ENCODE measurements at places on chromosomes 2 and 18.

DNA sequence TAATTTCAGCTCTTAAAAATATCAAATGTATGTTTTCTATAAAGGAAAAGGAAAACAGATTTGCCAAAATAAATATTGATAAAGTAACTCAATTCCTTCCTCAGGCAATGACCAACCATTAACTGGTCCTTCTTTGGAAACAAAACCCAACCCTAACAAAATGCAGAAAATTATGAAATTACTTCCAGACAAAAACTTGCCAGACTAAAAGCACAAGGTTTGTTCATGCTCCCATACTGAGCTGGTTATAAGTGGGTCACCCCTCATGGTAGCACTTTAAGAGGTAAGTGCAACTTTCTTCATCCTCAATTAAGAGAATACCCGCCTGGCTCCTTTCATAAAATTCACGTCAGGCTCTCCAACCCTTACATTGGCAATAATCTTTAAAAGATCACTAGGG lies 31.1 kb upstream of the TTC32 start:
- no peak for DNase-seq

DNA sequence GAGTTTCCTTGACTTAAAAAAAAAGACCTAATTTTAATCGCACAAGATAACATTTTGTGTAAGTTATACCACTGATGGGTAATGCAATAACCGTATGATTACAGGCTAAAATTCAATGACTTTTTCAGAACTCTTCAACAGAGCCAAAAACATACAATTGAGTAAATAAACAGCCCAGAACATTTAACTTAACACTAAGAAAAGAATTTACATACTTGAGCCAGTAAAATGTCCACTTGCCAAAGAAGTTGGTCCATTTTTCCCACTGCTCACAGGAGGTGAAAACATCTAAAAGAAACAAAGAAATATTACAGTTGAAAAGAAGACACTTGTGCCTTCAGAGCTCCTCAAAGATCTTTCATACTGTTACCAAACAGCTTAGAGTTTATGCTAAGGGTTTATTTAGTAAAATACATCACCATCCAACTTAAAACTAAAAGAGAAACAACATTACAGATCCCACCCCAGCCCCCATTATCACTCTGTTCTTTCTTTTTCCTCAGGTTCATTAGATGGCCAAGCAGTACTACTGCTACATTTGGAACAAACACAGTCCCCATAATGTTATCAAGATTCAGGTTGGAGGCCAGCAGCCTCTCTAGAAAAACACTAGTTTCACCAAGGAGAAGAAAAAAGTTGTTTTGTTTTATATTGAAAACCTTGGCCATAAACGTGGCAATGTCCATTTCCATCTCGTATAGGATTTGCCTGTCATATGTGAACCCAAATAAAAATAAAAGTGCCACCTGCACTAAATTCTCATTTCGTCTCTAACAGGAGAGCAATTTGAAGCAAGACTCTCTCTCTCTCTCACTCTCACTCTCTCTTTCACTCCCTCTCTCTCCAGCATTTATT lies 2.7 kb downstream of the TCF4 start:
- no peak for DNase-seq

DNA sequence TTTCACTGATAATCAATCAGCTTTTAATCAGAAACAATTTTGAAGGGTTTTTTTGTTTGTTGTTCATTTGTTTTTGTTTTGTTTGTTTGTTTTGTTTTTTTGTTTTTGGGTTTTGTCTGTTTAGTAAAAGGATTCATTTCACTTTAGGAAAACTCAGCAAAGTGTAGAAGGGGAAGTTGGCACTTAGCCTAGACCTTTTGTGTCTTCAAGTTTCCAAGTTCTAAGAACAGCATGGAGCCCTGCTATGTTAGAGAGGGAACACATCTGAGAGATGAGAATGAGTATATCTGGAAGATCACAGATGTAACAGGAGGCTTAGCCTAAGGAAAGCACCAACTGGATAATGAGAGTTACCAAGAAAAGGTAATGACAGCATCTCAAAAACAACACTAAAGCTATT lies 501.5 kb downstream of the ERBB4 start:
- DNase-seq, result no peak

- DNase-seq, result no peak
These were observed 72.1 kb upstream of the MYL1 start for GRCh38 chr2:210387074-210387473.

- DNase-seq, result no peak
These were observed 53.0 kb downstream of the CDCA7 start for GRCh38 chr2:173407646-173408045.

GRCh38 chr2:110677080-110677479 lies 783 bp downstream of the BUB1 start:
- no peak for DNase-seq

GRCh38 chr2:15753233-15753798 lies 161.6 kb downstream of the DDX1 start:
- DNase-seq, result no peak

- DNase-seq, result no peak
These were observed 51.0 kb downstream of the ACOXL start for GRCh38 chr2:110783196-110783873.

DNA sequence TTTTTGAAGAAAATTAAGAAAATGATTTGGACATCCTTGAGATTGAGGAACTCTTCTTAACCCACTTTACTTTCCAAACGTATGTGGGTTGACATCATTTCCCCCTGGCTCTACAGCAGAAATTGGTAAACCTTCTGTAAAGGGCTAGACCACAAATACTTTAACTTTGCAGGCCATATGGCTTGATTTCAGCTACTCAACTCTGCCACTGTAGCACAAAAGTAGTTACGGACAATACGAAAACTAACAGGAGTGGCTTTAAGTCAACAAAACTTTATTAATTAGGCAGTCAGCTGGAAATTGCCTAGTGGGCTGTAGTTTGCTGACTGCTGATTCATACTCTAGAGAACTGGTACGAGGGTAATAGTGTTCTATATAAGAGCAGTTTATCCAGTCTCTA lies 83.2 kb upstream of the DTNB start:
- no peak for DNase-seq

- DNase-seq, result no peak
These were observed 147.7 kb downstream of the NETO1 start for GRCh38 chr18:72720116-72720515.

DNA sequence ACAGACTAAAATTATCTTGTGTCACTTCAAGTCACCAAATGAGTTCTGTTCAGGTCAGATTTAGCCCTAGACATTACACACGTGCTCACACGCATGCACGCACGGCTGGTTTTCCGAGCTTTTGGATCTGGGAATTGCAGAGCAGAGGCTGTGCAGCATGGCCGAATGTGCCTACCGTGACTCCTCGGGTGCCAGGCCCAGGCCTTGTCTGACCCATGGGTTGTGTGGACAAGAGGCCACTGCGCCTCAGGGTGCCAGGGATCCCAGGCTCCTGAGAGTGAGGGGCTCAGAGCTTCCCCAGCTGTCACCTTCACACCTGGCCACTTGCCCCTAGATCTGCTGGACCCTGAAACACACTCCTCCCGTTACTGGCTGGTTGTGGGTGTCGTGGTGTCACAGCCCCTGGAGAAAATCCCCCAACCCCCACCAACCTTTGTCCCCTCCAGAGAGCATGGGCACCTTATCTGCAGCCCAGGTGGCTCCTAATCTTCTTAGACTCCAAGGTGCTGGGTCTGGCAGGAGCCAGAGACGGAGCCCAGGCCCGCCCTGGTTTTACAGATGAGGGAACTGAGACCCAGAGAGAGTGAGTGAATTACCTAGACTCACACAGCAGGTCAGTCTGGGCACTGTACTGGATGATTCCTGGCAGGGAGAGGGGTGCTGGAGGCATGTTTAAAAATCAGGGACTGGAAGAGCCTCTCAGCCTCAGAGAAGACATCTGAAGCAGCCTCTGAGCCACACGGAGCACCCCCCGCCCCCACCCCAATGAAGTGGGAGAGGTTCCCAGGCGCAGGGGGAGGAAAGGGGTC lies 56.8 kb downstream of the ATOH8 start:
- no peak for DNase-seq

DNA sequence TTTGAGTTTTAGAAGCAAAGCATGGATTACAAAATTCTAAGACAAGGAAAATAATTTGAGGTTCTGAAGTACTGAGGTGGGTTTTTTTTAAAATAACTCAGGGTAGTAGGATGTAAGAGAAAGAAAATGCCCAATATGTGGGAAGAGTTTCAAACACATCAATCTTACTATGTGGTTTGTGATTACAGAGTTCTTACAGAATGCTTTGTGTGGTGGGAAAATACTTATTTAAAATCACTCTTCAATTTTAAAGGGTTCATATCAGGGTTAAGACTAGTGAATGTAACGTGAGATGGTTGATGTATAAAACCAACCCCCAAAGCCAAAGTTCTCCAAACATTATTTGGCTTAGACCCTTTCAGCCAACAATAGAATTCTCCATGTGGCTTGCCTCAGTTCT lies 173.5 kb downstream of the UBE2E3 start:
- no peak for DNase-seq

DNA sequence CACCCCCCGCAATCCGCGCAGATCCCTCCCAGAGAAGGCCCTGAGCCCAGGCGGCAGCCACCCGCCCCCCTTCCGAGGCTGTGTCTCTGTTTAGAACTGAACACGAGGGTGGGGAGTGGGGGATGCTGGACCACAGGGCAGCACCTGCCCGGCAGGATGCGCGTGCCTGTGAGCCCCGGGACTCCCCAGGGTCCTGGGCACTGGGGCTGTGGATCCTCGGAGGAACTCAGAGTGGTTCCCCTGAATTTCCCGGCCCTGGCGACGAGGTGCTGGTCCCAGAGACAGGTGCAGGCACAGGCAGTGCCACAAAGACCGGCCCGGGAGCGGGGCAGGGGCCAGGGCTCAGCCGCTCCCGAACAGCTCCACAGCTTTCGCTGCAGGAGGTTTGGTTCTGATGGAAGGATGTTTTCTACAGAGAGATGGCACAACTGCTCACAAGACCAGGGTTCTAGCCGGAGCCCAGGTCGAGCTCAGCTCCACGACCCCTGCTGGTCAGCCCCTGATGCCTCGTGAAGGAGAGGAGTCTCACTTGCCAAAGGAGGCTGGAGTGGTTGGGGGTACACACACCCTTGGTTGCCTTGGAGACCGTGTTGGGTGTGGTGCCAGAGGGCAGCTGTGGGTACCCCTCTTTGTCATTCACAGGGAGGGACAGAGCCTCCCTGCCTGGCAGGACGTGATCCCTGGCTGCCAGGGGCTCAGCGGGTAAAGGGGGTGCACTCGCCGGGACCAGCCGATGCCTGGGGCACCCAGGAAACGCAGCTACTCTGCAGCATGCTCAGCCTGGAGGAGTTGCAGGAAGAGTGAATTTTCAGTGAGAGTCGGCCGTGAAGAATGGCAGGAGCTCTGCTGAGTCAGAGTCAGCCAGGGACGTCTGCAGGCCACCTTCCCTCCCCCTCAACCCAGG lies 4.4 kb upstream of the NEU4 start:
- no peak for DNase-seq

DNA sequence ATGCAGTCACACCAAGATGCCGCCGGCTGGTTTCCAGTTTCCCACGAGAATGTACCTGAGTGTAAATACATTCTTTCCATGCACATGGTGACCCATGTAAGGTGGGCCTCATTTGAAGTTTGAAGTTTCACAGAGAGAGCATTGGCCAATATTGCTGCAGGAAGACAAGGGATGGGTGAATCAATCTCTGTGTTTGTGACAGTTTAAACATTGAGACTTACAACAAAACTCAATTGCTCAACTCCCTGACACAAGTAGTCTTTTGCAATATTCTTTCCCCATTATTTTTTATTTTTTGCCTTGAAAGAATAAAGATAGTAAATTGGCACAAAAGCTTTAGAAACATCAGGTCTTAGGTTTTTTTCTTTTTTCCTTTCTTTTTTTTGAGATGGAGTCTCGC lies 5.1 kb downstream of the SERPINB2 start:
- DNase-seq, result no peak

GRCh38 chr2:237588044-237588696 lies 2.4 kb downstream of the RAB17 start:
- no peak for DNase-seq

DNA sequence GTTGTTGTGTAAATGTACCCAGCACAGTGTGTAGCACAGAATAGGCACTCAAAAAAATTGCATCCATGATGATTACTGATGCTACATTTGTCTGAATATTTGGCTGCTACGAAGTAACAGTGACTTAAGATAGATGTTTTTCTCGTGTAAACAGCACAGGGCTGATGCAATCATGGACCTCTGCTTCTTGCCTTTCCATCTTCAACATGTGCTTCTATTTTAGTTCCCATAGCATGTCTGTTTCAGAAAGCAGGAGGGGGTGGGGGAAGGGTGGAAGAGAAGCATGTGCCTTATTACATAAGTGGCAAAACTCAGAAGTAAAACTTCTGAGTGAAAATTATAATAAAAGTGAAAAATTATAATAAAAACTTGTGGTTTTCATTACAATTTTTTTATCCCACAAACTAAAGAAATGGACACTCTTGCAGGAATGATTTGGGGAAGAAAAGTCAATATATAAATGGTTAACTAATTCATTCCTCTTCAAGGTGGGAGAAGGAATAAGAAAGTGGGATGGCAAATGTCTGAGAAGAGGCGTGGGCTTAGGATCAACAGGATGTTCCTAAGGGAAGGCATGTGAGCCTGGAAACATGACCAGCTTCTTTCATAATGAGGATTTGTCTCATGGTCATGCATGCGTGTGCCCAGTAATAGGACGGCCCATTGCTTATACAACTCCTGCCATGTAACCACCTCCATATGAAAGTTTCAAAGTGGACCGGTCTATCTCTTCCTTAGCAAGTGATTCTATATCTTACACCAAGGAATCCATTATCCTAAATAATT lies 27.2 kb downstream of the CCBE1 start:
- DNase-seq, result no peak

DNA sequence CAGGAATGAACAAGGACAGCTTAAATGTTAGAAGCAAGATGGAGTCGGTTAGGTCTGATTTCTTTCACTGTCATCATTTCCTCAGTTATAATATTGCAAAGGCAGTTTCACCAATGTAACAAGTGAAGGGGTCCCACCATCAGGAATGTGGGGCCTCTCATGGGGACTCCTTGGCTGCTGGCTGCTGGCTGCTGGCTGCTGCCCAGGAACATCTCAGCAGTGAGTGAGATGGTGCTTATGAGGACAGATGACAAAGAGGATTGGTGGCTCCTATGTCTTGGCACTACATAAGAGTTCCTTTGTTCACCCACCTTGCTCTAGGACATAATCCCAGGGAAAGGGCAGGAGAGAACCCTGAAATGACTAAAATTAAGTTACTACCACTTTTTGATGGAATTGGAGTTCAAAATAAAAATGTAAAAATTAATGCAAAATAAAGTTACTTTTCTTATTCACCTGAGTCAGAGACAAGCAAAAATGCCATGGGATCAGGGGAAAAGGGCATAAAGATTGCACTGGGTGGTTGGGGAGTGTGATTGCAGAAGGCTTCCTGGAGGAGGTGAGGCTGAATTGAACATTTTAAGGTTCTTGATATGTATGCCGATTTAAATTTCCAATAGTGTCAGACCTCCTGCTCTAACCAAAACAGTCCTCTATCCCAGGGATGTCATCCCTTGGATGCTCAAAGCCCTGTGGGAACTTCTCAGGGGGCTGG lies 23.4 kb downstream of the TMEM177 start:
- DNase-seq, result no peak

DNA sequence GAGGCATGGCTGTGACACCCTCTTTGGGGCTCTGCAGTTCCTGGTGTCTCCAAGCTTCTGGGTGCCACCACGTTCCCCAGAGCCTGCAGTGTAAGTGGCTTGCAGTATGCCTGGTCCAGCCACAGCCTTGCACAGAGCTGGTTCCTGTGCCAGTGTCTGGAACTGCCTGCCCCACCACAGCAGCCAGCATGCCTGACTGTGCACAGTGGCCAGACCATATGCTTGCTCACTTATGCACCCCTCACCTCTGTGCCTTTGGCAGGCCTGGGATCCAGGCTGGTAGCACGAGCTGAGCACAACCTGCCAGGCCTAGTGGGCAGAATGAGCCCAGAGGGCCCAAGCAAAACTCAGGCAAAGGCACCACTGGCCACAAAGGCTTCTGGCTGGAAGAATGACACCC lies 154.1 kb downstream of the DPP4 start:
- DNase-seq, result no peak
